Osteoblast (primary cell): ENCODE measurements at places on chromosomes 4 and X. TPM values are rescaled to one million over a fixed set of nuclear protein-coding genes. Genes with fewer than 3 reads are reported as not detected.

Gene ARSJ
- total RNA-seq: 18.6 and 24.6 TPM in 2 replicates

Gene HNRNPD
- 19.2 and 19.4 TPM in 2 replicates for total RNA-seq

Gene QDPR
- 11.9 and 12.7 TPM in 2 replicates for total RNA-seq

Gene NPFFR2
- total RNA-seq: not detected in 2 replicates

Gene DGKK
- total RNA-seq: not detected in 2 replicates

Gene PALLD
- 244 and 254 TPM in 2 replicates for total RNA-seq
